ENCODE measurements at places on chromosomes 6 and 20. TPM values are rescaled to one million over a fixed set of nuclear protein-coding genes. Genes with fewer than 3 reads are reported as not detected.

DNA sequence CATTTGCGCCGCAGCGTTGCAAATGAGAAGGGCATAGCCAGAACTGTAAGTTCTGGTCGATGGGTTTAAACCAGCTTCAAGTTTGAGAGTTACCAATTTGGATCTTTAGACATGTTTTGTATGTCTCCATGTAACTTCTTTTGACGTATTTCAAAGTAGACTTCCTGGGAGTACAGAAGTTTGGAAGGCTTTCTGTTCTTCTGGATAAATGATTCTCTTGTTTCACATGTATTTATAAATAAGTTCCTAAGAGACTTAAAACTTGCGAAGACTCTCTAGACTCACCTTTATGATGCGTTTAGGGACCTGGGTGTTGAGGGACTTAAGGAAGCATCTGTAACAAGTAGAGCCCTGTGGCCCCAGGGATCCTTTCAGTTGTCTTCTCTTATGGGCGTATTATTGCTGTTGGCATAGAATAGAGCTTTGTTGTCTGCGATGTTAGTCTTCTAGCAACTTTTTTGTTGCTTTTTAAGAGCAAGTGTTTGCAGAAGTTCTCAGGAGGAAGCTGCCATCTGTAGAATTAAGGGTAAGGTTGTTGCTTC is 1.3 kb downstream of the CDYL start:
- no peak for DNase-seq
- no peaks in the 10 kb centered on the region for H3K36me3 ChIP-seq
- peak overlapping the region; percentile 17 for H3K27ac ChIP-seq
- peak overlapping the region; percentile 53 for H3K4me3 ChIP-seq
- H3K4me1 ChIP-seq: peaks cover 10% of the 10 kb centered on the region
- no peaks in the 10 kb centered on the region for H3K27me3 ChIP-seq

Gene DDX39B
- total RNA-seq: 571 TPM

DNA sequence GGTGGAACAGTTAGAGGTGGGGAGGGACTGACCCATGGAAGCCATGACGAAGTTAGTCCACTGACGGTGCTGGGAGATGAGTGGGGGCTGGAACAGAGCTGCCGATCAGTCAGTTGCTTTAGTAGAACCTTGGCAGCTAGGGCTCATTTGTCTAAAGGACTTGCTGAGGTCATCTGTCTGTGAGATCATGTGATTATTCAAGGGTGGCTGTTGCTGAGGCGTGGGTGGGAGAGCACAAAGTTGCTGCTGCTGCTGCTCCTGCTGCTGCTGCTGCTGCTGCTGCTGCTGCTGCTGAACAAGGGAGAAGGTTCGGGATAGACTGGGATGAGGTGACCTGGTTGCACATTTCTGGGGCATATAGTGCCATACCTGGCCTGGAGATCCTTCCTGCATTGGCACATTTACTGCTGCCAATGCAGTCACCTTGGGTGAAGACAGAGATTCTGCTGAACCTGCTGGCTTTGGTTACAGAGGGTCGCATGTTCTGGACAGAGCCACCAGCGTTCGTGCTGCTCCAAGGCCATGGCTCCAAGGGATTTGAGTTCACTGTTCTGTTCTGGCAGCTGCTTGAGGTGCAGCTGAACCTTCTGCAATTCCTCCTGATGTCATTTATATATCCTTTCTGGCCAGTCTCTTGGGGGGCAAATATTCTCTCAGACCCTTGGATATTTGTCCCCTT is 840.5 kb downstream of the HACE1 start:
- DNase-seq: no peak
- H3K36me3 ChIP-seq: no peaks in the 10 kb centered on the region
- no peaks in the 10 kb centered on the region for H3K27me3 ChIP-seq
- H3K27ac ChIP-seq: no peak overlapping the region
- no peak overlapping the region for H3K4me3 ChIP-seq
- no peaks in the 10 kb centered on the region for H3K4me1 ChIP-seq

Gene DOK5
- total RNA-seq: not detected

GRCh38 chr20:17562804-17563305 is 7.0 kb upstream of the DSTN start:
- H3K27ac ChIP-seq: no peak overlapping the region
- no peaks in the 10 kb centered on the region for H3K36me3 ChIP-seq

DNA sequence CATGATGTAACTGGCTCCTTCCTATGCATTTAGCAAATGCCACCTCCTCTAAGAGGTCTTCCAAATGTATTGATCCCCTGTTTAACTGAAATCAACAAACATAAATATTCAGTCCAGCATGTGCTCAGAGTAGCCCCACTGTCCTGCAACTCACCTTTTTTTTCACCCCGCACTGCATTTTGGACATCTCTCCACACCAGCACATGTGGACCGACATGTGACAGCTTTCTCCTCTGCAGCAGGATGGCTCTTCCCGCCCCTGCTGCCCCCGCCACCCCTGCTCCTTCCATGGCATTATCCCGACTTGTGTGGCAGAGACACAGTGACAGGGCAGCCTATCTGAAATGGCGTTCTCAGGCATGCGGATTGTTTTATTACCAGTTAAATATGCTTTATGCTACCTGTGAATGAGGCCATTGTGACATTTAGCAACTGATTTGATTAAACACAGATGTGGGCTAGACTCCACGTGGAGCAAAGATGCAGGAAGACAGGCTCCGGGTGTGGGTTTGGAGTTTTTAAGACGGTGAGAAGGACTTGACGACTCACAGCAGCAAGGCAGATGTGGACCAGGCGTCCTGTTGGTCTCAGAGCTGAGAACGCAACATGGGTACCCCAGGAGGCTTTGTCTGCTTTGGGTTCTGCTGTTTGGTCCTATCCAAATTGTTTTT is 161.2 kb downstream of the EYA2 start:
- no peaks in the 10 kb centered on the region for H3K4me1 ChIP-seq
- H3K4me3 ChIP-seq: no peak overlapping the region
- H3K36me3 ChIP-seq: no peaks in the 10 kb centered on the region
- H3K27ac ChIP-seq: no peak overlapping the region

GRCh38 chr6:127841811-127842210 is 59.0 kb downstream of the THEMIS start:
- H3K36me3 ChIP-seq: no peaks in the 10 kb centered on the region
- H3K4me1 ChIP-seq: no peaks in the 10 kb centered on the region
- no peak overlapping the region for H3K4me3 ChIP-seq
- no peak for DNase-seq
- no peaks in the 10 kb centered on the region for H3K27me3 ChIP-seq

- no peak for DNase-seq
- no peak overlapping the region for H3K27ac ChIP-seq
- no peaks in the 10 kb centered on the region for H3K27me3 ChIP-seq
- H3K4me3 ChIP-seq: no peak overlapping the region
- H3K36me3 ChIP-seq: no peaks in the 10 kb centered on the region
- H3K4me1 ChIP-seq: peaks cover 35% of the 10 kb centered on the region
These were observed 30.9 kb upstream of the TAGAP start for GRCh38 chr6:159075506-159076228.

DNA sequence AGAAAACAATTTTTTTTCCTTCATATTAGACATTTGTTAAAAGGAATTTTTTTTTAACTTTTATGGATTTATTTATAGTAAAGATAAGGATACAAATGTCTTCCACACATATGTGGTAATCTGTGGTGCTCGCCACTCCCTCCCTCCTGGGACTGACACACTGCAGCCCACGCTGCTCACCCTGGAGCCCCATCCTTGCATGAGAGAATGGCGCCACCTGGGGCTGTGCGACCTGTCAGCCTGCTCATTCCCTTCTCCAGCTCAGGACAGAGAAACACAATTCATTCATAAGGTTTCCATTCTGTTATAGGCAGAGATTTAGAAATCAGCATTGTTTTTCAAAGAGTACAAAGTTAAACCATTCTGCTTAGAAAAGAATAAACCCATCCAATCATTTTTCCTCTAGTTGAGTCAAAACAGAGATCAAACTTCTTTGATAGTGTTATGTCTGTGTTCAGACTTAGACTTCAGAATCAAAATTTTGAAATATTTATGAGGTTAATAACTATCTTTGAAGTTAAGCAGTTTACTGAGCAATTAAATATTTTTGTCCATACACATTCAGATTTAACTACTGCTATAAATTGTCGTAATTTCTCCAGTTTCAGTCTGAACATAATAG is 42.8 kb upstream of the DYNLRB1 start:
- DNase-seq: no peak
- peaks cover 3% of the 10 kb centered on the region for H3K4me1 ChIP-seq
- no peak overlapping the region for H3K27ac ChIP-seq
- no peaks in the 10 kb centered on the region for H3K27me3 ChIP-seq
- peaks cover 54% of the 10 kb centered on the region for H3K36me3 ChIP-seq
- no peak overlapping the region for H3K4me3 ChIP-seq

DNA sequence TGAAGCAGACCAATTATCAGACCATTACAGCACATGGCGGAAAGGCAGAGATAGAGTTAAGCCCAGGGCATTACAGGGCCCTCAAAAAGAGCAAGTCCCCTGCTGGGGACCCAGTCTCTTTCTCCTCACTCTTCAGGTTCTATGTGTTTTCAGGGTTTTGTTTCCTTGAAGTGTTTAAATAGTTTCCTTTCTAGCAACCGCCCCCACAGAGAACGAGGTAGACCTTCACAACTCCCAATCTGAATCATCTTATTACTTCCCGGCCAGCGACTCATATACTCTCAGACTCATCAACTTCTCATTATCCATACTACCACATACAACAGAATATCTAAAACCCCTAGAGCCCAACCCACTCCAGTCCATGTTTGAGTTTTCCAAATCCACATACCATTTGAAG is 526.6 kb upstream of the ARID1B start:
- no peak for DNase-seq
- no peaks in the 10 kb centered on the region for H3K4me1 ChIP-seq
- H3K27me3 ChIP-seq: no peaks in the 10 kb centered on the region

DNA sequence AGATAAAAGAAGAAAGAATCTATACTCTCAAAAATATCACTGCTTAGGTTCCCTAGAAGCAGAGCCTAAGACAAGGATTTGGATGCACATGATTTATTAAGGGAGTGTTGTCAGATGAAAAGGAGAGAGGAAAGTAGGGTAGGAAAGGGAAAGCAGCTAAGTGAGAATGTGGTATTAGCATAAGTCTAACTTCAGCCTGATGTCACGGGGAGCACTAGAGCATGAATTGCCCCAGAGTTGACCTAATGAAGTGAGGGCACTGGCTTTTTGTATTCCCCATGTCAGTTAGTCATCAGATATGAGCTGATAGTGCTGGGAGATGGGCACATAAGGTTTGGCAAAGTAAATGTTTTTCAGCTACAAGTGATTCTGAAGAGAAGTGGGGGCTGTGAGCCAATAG is 129.0 kb upstream of the THEMIS start:
- no peak overlapping the region for H3K4me3 ChIP-seq
- H3K4me1 ChIP-seq: no peaks in the 10 kb centered on the region
- H3K27me3 ChIP-seq: no peaks in the 10 kb centered on the region
- H3K36me3 ChIP-seq: no peaks in the 10 kb centered on the region
- H3K27ac ChIP-seq: no peak overlapping the region
- DNase-seq: no peak

DNA sequence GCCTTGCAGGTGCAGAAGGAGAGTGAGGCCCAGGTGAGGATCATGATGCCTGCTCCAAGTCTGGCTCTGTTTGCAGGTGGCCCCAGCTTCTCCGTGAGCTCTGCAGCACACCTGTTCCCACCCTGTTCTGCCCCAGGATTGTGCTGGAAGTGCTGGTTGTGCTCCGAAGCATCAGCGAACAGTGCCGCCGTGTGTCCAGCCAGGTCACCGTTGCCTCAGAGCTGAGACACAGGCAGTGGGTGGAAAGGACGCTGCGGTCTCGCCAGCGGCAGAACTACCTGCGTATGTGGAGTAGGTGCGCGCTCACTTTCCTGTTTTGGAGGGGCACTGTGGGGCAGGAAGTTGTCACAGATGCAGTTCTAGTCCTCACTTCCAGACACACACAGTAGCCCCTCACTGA is 25.0 kb downstream of the ERMARD start:
- no peaks in the 10 kb centered on the region for H3K4me1 ChIP-seq
- no peak overlapping the region for H3K27ac ChIP-seq
- no peak for DNase-seq

- H3K27ac ChIP-seq: no peak overlapping the region
- no peaks in the 10 kb centered on the region for H3K36me3 ChIP-seq
- H3K27me3 ChIP-seq: no peaks in the 10 kb centered on the region
- no peak overlapping the region for H3K4me3 ChIP-seq
- DNase-seq: no peak
- H3K4me1 ChIP-seq: peaks cover 33% of the 10 kb centered on the region
These were observed 82.2 kb downstream of the BACH2 start for GRCh38 chr6:90214461-90214860.

- H3K4me1 ChIP-seq: peaks cover 8% of the 10 kb centered on the region
- no peak overlapping the region for H3K27ac ChIP-seq
- H3K27me3 ChIP-seq: no peaks in the 10 kb centered on the region
- no peak for DNase-seq
- H3K36me3 ChIP-seq: no peaks in the 10 kb centered on the region
These were observed 29.5 kb downstream of the SLCO4A1 start for GRCh38 chr20:62671765-62672164.

Gene LAMA2
- 2.1 TPM for total RNA-seq

GRCh38 chr6:40551966-40552505 is 35.1 kb downstream of the LRFN2 start:
- no peak for DNase-seq
- H3K27me3 ChIP-seq: no peaks in the 10 kb centered on the region

DNA sequence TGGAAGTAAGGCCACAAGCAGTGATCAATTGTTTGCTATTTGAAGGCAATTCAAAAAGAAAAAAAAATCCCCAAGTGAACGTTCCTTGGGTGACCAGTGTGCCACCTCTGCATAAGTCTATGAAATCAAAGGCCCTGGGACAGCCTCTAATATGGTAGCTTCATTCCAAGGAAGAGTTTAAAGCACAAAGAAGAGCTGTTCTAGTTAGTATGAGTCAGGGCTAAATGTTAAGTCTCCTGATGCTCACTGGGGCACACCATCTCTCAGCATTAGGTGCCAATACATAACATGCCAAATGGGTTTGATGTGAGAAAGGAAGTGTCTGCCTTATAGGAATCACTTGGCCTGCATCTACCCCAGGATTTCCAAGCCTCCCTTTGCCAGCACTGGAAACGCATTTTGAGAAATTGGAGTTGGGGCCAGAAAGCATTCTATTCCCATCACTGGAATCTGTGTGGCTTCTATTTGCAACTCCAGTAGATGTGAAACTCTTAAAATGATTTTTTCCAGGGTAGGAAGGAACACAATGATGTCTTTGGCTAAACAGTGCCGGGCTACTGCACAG is 13.0 kb downstream of the UNC5CL start:
- no peak overlapping the region for H3K4me3 ChIP-seq
- peaks cover 20% of the 10 kb centered on the region for H3K4me1 ChIP-seq
- H3K36me3 ChIP-seq: no peaks in the 10 kb centered on the region
- no peak overlapping the region for H3K27ac ChIP-seq

GRCh38 chr6:5158180-5158579 is 73.0 kb downstream of the PPP1R3G start:
- DNase-seq: no peak
- no peaks in the 10 kb centered on the region for H3K4me1 ChIP-seq
- H3K27ac ChIP-seq: no peak overlapping the region
- no peaks in the 10 kb centered on the region for H3K36me3 ChIP-seq
- no peaks in the 10 kb centered on the region for H3K27me3 ChIP-seq

DNA sequence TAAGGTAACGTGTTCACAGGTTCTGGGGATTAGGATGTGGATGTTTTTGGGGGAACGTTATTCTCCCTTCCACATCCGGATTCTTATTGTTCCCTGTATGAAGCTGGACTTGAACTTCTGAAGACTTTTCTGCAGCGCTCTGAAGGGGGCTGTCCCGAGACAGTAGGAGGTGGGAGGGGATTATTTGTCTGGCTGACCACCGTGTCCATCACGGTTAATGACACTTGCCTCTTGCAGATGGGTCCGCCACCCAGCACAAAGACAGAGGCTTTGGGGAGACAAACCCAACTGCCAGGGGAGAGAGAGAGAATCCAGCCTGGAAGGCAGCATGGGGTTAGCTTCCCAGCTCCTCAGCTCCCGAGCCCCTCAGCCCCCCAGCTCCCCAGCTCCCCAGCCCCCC is 16.7 kb downstream of the ZDHHC14 start:
- H3K36me3 ChIP-seq: no peaks in the 10 kb centered on the region
- no peak overlapping the region for H3K27ac ChIP-seq
- H3K4me3 ChIP-seq: no peak overlapping the region
- H3K27me3 ChIP-seq: no peaks in the 10 kb centered on the region
